Inflammatory macrophage treated with lipopolysaccharide for 4 hours (primary cell): ENCODE measurements at places on chromosomes 6 and 20.

DNA sequence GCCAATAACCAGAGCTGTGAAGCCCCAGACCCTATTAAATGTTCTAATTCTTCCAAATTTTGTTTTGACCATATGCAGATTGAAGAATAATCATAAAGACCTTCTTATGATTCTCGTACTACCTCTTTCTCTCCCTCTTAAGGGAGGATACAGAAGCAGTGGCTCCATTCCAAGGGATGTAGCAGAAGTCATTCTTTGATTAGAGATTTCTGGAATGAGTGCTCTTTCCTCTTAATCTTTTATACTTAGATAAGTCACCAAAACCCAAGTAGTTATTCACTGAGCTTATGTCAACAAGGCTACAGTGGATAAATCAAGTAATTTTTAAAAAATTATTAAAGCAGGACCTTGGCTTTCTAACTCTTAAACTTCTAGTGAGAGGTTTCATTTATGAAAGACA, 266.0 kb upstream of the STXBP5 start:
- DNase-seq: no peak

DNA sequence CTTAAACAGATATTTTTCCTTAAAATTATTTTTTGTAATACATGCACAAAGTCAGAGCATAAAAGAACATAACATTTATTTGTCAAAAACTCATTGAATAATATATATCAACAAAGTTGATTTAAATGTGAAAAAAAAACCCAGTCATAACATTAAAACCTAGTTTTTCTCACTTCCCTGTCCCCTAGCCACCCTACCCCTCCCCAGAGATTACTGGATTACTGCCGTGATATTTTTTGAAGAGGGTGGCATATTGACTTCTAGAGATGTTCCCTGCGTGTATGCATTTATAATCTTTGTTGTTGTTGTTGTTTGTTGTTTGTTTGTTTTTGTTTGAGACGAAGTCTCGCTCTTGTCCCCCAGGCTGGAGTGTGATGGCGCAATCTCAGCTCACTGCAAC, 52.4 kb upstream of the ARMC2 start:
- no peak for DNase-seq

GRCh38 chr6:106643061-106643460, 13.7 kb downstream of the QRSL1 start:
- DNase-seq: no peak

DNA sequence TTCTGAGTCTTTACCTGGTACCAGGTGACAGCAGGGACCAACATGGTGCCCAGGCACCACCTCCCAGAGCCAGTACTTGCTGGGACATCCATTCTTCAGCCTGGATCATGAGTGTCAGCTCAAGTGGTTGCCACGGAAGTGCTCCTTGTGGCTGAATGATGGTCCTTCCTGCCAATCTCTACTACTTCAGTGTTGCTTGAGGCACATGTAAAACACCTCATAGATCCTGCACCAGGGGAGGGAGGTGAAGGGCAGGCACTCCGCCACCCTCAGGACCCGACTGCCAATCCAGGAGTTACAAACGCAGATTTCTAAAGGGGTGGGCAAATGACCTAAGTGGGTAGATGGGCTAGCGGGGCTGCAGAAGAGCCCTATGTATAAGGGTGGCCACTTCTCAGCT, 226.0 kb downstream of the PREX1 start:
- no peak for DNase-seq

- DNase-seq: no peak
Measured at GRCh38 chr6:63799313-63799712, 163.7 kb downstream of the PHF3 start.

GRCh38 chr6:70574643-70575042, 7.9 kb downstream of the SDHAF4 start:
- DNase-seq: no peak

- DNase-seq: no peak
Measured at GRCh38 chr6:30074331-30075093, 1.1 kb downstream of the RNF39 start.
